NCI-H748 treated with DMSO at 0.1 percent for 48 hours (cell line): ENCODE measurements at places on chromosomes 4 and X.

- no peak for DNase-seq
Measured at GRCh38 chr4:26854701-26855100, 5.9 kb upstream of the STIM2 start.

DNA sequence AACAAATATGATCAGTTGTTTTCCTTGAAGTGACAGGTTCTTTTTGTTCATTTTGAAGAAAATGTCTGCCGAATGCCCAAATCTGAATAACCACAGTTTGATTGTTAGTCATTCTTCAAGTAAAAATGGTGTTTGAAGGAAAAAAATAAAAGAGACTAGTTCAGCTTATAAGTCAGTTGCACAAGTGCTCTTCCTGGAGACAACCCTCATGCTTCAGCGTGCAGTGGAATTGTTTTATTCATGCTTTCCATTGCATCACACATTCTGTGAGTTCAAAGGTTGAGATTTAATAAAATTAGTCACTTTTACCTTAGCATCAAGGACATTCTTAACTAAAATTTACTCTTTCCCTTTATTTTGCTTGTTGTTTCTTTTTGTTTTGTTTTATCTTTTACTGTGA is 404.9 kb downstream of the ZNF674 start:
- DNase-seq, result no peak

DNA sequence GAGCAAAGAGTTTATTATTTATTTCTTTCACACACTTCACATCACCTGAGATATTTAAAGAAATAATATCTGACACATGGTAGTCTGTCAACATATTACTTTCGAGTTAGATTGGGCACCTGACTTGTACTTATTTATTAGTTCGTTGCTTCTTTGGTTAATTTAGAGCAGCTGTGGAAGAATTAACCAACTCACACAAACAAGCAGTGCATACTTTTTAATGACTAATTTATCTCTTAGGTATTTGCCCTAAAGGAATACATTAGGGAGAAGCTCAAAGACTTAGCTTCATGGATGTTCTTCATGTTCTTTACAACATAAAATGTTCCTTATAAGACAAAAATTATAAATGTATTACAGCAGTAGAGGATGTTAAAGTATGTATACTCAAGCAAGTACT is 242.9 kb downstream of the ARHGAP24 start:
- no peak for DNase-seq

DNA sequence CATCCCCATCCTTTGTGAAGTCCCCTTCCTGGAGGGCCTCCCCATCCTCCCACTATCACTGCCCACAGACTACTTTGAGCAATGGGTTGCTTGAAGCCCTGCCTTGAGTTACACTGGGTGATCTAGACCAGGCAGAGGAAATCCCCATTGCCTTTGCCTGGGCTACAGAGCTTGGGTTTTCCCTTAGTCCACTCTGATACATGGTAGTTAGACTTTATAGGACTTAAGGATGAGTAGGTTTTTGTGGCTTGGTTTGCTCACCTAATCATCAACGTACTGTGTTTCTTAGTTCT is 56.6 kb downstream of the TMEM131L start:
- no peak for DNase-seq

DNA sequence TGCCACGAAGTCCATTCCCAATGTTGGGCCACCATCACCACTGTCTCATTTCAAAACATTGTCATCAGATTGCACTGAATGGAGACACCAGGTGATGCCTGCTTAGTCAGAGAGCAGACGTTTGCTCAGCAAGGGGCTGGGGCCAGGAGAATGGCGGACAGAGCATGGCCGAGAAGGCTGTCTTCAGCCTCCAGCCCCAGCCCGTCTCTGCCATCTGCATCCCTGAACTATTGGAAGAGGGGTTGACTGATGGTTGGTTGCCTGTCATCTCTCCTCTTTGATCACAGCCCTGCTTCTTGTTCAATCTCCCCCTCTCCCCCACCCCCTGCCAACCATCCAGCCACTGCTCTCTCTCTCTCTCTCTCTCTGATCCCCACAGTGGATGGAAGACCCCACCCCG is 140.9 kb downstream of the SHOX start:
- no peak for DNase-seq

DNA sequence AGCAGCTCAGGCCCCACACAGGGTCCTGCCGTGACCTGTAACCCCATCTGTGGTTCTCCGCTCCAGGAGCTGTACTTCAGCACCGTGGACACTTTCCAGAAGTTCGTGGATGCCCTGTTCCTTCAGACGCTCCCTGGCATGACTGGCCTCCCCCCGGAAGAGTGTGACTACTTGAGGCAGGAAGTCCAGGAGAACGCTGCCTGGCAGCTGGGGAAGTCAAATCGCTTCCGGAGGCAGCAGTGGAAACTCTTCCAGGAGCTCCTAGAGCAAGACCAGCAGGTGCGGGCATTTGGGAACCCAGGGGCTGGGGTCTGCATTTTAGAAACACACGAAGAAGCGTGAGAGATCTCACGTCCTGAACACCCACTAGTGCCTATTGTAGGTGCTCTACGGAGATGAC is 72.5 kb downstream of the EVC start:
- DNase-seq, result no peak

- no peak for DNase-seq
Measured at GRCh38 chrX:28675173-28675572, 87.9 kb downstream of the IL1RAPL1 start.

GRCh38 chr4:54942721-54943120 is 182.7 kb downstream of the KDR start:
- no peak for DNase-seq

- DNase-seq, result no peak
Measured at GRCh38 chr4:65911720-65912119, 241.4 kb upstream of the EPHA5 start.

DNA sequence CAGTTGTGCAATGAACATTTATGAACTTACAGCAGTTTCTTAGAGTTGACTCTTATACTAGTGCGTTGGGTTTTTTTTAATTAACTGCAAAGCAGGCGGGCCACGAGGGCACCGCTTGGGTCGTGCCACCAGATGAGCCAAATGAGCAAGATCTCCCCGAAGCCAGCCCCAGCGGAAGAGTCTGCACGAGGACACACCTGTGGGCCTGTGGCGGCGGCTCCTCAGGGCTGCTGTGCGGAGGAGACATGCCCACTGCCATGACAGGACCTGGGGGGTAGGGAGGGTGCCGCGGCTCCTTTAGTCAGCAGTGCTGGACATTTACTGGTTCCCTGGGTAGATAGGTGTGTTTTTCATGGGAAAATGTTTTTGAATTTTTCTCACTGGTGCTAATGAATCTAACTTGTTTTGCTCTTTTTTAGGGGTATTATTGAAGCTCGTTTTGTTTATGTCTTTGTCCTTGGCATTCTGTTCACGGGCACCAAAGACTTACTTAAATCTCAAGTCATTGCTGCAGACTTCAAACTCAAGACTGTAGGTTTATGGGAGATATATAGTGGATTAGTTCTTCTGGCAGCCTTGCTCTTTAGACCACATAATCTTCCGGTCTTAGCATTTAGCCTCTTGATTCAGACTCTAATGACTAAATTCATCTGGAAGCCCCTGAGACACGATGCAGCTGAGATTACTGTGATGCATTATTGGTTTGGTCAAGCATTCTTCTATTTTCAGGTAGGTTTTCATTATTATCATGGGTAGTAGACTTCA is 31.2 kb downstream of the PIGG start:
- no peak for DNase-seq

- no peak for DNase-seq
Measured at GRCh38 chr4:97367878-97368277, 775.4 kb downstream of the STPG2 start.

DNA sequence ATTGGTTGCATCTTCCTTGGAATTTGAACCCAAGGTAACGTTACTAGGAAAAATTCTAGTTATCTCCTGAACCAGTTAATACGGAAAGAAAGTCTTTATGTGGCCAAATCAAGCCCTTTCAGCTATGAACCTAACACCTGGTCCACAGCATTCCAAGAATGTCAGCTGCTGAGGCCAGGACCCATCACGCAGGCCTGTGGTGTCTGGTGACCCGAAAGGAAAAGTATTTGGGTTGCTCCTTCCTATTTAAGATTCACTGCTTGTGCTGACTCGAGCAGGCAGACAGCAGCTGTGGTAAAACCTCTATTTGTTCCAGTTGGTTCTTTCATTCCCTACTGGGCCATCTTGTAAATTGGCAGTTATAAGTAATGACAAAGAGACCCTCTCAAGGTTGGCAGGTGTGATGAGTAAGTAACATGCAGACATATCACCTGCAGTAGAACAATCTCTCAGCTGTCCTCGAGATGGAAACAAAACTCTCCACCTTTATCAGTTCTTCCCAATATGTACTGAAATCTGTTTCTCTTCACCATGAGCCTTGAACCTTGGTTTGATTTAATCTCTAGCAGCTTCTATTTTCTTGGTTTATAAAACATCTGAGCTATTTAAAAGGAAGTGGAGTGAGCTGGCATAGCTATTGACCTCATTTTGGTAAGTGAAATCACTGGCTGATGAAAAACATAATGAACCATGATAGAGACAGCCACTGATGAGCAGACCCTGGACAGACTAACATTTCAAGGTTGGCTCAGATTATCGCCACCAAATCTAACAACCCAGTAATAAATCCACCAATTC is 182.1 kb upstream of the SMIM31 start:
- DNase-seq, result no peak

DNA sequence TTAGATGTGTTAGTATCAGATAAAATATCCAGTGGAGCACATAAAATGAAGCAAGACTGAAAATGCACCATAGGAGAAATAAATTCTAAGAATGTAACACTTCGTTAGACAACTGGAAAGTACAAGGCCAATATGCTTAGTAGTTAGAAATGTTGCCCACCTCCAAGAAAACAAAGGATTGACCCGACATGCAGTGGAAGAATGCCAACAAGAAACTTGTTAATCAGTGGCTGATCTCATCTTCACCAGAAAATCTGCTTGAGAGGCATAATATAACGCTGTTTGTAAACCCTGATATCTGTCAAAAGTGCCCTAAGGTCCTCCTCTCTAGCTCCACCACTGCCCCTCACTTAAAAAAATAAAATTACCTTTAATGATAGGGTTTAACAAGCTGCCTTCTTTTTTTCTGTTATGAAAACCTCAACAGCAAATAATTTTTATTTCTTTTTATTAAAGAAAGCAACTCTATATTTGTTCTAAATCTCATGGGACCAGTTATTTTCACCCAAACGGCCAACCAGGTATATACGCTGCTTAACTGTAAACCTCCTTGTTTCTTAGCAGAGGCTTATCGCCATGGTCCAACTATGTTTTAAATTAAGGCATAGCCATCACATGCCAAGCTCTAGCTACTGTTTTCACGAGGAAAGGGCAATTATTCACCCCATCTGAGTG is 1.8 kb downstream of the RASGEF1B start:
- DNase-seq, result no peak

- DNase-seq, result no peak
Measured at GRCh38 chr4:184448821-184449220, 25.5 kb downstream of the IRF2 start.

- no peak for DNase-seq
Measured at GRCh38 chr4:83852085-83852451, 316.2 kb downstream of the GPAT3 start.

GRCh38 chrX:133747196-133747595 is 238.2 kb downstream of the GPC3 start:
- no peak for DNase-seq

- no peak for DNase-seq
Measured at GRCh38 chr4:154497889-154498288, 6.3 kb upstream of the DCHS2 start.

GRCh38 chr4:140839888-140840790 is 84.0 kb upstream of the TBC1D9 start:
- no peak for DNase-seq

DNA sequence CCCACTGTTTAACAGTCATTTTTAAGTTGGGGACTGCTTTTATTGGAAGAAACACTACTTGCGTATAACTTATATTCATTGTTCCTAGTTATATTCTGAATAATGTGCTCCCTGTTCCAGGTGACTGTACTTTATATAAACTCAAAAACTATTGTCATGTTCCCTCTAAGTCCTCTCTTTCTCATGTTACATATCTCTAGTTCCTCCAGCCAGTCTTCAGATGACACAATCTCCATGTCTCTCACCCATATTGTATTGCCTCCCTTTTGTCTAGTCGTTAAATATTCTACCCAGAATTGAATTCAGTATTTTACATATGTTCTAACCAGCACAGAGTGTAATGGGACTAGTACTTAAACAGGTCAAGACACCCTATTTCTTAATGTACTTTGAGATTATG is 5.3 kb downstream of the VAMP7 start:
- DNase-seq, result no peak

DNA sequence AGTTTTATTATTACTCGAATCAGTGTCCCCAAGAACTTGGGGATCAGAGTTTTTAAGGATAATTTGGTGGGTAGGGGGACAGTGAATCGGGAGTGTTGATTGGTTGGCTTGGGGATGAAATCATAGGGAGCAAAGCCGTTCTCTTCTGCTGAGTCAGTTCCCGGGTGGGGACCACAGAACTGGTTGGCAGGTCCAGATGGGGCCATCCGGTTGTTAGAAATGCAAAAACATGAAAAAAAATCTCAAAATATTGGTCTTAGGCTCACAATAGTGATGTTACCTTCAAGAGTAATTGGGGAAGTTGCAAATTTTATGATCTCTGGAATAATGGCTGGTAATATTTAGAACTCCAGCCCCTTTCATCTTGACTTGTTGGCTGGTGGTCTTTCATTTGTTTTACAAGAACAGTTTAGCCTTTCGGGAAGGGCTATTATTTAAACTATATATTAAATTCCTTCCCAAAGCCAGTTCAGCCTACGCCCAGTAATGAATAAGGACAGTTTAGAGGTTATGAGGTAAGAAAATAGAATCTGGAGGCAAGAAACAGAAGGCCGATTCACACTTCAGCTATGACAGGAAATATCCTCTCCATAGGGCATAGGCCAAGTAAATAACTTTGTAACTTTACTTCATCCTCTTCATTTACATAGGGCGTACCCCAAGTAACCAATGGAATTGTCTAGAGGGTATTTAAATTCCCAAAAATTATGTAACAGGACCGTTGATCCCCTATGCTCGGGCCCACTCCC is 164.1 kb upstream of the STS start:
- DNase-seq, result no peak

DNA sequence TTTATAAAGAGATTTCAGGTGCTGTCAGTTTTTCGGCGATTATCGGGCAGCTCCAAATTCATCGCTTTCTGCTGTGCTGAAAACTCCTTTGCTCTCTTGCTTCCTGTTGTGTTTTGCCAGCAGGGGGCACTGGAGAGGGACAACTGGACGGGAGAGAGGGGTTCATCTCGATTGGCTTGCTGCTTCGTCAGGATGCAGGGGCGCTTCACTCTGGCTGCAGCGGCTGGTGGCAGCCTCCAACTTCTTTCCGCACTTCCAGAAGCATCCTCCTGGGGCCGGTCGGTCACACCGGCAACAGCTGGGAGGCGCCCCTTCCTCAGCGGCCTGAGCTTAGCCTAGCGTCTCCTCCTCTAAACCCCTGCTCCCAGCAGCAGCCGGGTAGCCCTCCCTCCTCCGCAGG is 29.5 kb downstream of the MSL3 start:
- no peak for DNase-seq

DNA sequence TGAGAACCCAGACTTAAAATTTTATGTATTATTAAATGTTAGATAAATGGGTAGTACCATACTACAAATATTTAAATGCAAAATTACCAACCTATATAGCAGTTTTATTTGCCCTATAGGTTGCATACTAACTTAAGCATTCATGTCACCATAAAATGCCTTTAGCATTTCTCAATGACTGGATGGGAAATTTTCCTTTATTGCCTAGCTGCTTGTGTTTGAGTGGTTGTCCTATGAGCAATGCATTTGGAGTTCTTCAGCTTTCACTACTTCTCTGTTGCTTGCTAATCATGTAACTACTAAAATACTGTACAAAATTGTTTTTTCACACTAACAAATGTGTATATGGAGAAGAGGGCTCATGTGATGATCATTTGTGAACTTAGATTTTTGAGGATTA is 44.2 kb upstream of the CEP135 start:
- DNase-seq, result no peak
